ENCODE measurements at places on chromosomes 12 and 14.
A peak's percentile ranks its signal among the peaks of the same experiment; 100 is the strongest.

GRCh38 chr12:45547822-45548221 lies 181.7 kb upstream of the ARID2 start:
- no peak for DNase-seq

DNA sequence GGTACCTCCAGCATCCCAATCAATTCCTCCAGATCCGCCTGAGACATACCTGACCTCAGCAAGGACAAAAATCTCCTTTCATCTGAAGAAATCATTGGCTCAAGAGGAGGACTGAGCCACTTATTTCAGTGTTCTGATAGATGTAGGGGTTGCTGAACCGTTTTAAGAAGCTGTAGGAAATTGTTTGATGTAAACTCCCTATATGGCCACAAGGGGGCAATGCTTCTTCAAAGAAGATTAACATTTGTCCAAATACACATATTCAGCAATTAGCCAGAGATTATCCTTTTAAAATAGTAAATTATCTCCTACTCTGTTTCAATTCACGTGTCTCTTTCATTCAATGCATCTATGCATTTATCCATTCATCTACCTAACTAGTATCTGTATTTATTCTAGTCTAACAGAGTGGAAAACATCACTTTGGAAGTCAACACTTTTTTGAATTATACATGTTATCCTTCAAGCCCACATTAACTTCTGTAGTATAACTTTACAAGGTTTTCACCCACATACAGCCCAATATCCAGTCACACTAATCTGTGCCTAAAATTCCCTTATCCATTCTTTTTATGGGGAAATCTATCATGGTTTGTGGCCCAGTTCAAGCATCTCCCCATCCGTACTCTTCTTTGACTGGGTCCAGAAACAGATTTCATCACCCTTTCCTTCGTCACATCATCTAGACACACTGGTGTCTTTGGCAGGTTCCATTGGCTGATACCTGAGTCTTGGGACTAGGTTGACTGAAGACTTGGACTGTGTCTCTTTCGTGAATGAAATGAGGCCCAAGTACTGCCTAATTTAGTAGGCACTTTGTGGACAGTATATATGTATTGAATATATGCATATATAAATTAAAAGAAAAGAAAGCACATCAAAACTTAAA lies 411.0 kb upstream of the OR4E1 start:
- no peak for DNase-seq

DNA sequence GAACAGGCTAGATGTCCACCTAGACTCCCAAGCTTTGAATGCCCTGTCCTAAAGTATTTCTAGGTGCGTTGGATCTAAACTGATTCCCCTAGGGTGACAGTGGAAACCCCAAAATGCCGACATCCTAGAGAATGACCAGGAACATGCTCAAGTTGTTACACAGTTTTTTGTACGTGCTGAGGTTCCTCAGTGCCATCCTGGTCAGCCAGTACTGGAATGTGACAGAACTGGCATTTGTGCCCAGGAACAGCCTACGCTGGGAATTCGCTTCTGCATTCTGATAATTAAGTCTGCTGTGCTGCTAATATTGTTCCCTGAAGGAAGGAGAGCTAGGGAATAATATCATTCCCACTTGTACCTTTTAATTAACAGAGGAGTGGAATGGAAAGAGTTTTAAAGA lies 40.3 kb downstream of the BORCS5 start:
- no peak for DNase-seq

DNA sequence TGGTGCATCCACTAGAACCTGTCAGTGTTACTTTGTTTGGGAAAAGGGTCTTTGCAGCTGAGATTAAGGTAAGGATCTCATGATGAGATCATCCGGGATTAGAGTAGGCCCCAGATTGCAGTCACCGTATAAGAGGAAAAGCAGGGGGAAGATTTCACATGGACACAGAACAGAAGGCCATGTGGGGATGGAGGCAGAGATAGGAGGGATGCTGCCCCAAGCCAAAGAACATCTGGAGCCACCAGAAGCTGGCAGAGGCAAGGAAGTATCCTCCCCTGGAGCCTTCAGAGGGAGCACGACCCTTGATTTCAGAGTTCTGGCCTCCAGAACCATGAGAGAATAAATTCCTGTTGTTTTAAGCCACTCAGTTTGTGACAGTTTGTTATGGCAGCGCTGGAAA lies 39.6 kb downstream of the CMKLR1 start:
- no peak for DNase-seq

- peak; percentile 85 for DNase-seq
Measured at GRCh38 chr12:48851883-48852733, at the start of gene DDX23. TSS of gene DDX23 (minus strand) at chr12:48852163. CDS start at chr12:48845782, 6,381 bp downstream.

DNA sequence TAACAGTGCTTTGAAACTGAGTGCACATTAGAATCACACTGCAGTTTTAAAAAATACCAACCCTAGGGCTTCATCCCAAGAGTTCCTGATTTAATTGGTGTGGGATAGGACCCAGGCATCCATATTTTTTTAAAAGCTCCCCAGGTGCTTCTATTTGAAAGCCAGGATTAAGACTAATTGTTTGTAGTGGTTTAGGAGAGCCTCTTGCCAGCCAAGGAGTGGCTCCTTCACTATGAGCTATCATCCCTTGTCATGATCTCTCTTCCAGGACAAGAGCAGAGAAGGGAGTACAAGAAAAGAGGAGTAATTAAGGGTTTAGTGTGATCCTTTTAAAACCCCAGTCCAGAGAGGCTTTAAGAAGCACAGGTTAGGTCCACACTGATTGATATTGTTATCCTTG lies 178.0 kb downstream of the CAND1 start:
- DNase-seq, result no peak

DNA sequence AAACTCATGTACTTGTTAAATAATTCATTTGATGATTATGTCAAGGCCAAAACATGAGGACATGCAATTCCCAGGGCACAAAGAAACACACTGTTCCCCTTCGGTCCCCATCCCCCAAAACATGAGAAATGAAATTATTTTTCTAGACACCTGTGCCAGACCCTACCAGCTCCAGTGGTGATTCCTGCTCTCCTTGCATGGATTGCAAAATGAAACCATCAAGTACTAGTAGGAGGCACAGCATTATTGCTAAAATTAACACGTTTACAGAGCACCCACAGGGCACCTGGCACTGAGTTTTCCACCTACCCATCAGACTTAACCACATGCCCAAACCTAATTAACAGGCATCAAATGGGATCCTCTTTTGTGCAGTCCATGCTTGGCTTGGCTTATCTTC lies 76.6 kb downstream of the ZFC3H1 start:
- no peak for DNase-seq

DNA sequence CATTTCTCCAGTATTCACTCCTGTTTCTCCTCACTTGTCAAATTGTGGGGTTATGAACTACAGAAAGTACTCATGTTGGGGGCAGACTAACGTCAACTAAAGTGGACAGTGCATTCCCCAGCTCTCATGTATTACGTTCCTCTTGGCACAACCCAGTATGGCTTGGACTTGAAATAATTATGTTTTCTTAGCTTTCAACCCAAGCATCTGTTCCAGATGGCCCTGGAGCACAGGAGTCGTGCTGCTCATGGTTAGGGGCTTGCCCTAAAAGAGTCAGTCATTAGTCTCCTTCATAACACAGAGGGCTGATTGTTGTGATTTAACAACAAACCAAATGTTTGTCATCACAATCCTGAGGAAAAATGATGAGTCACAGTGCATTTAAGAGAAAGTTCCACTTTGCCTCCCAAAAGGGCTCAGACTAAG lies 154.4 kb downstream of the RPAP3 start:
- no peak for DNase-seq

DNA sequence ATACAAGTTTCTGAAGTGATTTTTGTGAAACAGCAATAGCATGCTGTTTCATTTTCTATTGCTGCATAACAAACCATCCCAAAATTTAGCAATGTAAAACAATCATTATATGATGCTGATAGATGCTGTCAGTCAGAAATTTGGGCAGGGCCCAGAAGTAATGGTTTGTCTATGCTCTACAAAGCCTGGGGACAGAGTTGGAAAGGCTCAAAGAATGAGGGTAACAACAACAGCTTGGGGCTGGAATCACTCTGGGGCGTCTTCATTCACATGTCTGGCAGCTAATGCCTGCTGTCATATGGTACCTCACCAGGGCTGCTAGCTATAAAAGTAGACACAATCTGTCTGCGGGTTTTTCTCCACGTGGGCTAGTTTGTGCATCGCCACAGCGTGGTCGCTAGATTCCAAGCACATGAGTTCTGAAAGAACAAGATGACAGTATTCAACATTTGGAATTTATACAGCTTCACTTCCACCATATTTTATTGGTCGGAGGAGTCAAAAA lies 176.5 kb downstream of the BMP4 start:
- DNase-seq, result no peak

Measured in ascending aorta (tissue), 2 donors.